ENCODE measurements at places on chromosomes 3 and 15.

GRCh38 chr3:126476166-126477060 is 722 bp upstream of the ZXDC start:
- DNase-seq, result no peak

- DNase-seq, result no peak
Observed at GRCh38 chr3:138199851-138200250, 12.8 kb downstream of the ARMC8 start.

- DNase-seq, result no peak
Observed at GRCh38 chr3:20669184-20669583, 483.2 kb upstream of the SGO1 start.

- DNase-seq, result no peak
Observed at GRCh38 chr15:72751751-72752455, 31.7 kb downstream of the ADPGK start.

DNA sequence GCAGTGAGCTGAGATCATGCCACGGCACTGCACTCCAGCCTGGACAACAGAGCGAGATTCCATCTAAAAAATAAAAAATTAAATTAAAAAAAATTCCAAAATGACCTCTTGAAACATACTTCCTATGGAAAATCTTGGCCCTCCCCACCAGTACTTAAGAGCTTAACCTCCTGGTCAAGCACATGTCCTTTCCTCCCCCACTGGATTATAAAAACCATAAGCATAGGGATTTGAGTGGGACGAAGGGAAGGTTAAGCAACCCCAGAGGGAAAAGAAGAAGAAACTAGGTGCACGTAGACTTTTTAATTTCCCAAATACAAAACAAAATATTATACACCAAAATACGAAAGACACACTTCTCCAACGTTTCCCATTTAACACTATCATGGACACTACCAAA is 25.3 kb downstream of the SLC4A7 start:
- DNase-seq, result no peak

GRCh38 chr3:168394439-168394838 is 298.7 kb upstream of the GOLIM4 start:
- DNase-seq, result no peak

- no peak for DNase-seq
Observed at GRCh38 chr15:48052946-48053345, 67.8 kb upstream of the SLC24A5 start.

GRCh38 chr15:70264014-70264582 is 166.4 kb upstream of the TLE3 start:
- DNase-seq, result no peak

DNA sequence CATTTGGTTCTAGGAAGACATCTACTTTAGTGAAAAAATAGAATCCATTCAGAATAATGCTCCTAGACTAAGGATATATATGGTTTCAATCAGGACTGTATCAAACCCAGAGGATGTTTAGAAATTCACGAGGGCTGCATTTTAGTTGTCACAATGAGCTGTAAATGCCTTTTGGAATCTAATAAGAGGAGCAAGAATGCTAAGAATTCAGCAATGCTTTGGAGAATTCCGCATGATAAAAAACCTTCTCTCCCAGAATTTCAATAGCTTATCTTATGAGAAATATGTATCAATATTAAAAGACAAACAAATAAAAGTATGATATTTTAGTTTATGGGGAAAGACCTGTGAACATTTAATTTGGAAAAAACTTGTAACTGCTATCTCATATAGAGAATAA is 885.1 kb downstream of the ZPLD1 start:
- DNase-seq, result no peak

- no peak for DNase-seq
Observed at GRCh38 chr3:134430950-134431445, 54.8 kb downstream of the ANAPC13 start.

DNA sequence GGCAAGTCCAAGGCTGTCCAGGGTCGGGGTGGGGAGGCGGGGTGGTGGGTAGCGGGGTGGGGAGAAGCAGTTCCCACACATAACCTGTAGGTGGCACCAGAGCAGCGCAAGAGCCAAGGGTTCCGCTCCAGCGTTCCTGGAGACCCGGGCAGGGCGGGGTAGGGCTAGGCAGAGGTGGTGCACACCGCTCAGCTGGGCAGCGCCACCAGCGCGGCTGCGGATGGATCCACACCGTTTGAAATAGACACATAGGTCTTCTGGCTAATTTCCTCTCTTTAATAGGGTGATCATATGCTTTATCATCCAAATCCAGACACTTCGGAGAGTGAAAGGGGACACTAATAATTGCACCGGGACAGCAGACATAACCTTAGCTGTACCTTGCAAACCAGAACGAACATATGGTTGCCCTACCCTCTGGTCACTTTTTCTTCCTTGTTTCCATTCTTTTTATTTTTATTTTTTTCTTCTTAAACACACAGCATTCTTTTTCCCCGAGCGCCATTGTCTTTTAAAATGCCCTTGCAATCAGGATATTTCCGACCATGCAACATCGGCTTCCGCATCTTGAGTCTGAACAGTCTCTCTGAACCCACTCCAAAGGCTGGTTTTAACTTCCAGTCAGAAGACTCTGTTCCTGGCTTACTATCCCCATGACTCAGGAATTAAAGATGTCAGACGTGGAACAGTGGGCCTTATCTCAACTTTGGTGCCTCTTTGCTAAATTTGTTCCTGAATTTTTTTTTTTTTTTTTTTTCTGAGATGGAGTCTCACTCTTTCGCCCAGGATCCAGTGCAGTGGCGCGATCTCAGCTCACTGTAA is 12.5 kb upstream of the ZSCAN2 start:
- DNase-seq, result peak; percentile 76

DNA sequence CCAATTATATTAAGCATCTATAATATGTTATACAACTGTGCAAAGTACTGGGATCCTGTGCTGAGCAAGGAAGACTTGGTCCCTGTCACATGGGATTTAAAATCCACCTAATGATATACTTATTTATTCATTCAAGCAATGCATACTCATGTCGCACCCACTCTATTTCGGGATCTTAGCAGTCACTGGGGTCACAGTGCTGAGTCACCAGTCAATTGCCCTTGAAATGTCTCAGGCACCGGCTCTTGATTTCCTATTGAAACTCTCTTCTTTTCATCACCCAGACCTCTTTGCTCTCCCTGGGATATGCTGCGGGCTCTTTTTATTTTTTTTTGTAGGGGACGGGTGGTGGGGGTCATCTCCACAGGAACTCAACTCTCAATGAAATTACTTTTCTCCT is 194.5 kb upstream of the GAP43 start:
- no peak for DNase-seq

DNA sequence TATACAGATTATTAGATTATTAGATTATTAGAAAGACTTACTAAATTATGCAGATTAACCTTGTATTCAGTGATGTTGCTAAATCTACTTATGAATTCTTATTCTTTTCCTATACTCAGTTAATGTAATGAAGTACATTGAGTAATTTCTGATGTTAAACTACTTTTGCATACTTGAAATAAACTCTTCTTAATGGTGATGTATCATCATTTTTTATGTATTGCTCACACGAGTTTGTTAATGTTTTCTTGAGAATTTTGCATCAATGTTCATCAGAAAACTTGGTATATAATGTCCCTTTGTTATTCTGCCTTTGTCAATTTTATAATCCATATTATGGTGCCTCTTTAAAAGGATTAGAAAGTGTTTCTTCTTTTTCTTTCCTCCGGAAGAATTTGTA is 163.2 kb upstream of the COL8A1 start:
- no peak for DNase-seq

GRCh38 chr3:133812872-133813271 is 7.3 kb downstream of the SRPRB start:
- no peak for DNase-seq

DNA sequence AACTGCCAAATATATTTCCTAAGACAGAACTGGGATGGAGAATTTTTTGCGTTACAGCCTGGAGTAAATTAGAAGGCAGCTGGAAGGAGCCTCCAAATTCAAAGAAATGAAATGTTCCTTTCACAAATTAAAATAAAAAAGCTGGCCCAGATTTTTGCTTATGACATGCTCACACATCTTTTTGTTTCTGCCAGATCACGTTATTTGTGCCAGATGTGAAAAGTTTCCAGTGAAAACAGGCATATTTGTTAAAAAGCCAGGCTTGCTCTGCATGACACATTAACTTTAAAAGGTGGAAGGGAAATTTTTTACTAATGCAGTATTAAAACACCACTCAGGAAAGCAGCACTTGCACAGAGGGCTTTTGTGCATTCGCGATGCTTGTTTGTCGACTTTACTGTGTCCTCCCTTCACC is 23.3 kb upstream of the ACKR4 start:
- no peak for DNase-seq

Data from activated T-helper 1 cell treated with anti-CD3 and anti-CD28 coated beads, Interleukin-2, amount 50 U/mL, for 16 hours (primary cell).